ENCODE measurements at places on chromosomes 7 and 10. TPM values are rescaled to one million over a fixed set of nuclear protein-coding genes. Genes with fewer than 3 reads are reported as not detected.
A peak's percentile ranks its signal among the peaks of the same experiment; 100 is the strongest.

DNA sequence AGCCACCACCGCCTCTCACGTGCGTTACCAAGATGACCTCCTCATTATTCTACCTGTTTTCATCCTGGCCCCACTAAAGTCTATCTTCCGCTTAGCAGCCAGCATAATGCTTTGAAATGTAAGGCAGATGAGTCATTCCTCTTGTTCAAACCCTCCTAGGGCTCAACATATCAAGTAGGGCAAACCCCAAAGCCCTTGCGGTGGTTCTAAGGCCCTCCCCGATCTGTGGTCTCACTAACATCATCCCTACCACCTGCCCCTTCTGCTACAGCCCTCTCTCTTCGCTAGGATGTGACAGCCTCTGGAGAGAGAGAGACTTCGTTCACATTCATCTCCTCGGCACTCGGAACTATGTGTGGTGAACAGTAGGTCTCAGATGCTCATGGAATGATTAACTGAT lies 94.8 kb downstream of the SVIL start:
- DNase-seq: peak; percentile 63

DNA sequence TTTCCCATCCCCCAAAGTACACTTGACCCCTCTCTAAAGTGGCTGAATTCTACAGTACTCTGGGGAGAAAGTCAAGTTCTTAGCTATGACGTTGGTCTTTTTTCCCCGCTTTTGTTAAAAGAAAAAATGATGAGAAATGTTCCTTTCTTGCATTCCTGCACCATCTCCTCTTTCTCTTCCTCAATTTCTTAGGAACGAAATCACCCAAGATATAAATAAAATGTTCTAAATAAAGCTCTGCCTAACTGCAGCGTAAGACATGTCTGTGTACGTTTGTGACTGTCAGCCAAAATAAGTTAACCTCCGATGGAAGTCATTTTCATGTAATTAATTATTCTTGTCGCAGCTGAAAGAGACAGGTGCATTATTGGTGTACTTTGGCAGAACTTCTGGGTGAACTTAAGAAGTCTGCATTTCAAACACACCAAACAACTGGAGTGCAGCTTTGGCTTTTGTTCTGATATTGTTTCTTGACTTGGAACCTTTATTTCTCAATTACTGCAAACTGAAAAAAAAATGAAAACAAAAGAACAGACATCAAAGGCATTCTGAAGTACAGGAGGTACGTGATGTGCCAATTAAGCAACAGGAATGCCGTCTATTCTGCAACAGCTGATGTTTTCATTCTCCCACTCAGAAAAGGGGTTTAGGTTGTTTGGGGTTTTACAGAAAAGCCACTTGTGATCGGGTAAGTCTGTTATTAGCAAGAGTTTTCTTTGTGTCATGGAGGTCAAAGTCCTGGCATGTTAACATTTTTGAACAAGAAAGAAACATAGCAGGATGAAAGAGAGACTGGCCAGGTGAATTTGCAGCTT lies 82.4 kb upstream of the SDK1 start:
- DNase-seq: no peak

Gene GALNT17
- total RNA-seq: not detected

Gene FAM25G
- not detected for total RNA-seq

Gene AKR1C4
- total RNA-seq: not detected

GRCh38 chr10:29914986-29915785 lies 144.2 kb downstream of the JCAD start:
- DNase-seq: peak; percentile 49

DNA sequence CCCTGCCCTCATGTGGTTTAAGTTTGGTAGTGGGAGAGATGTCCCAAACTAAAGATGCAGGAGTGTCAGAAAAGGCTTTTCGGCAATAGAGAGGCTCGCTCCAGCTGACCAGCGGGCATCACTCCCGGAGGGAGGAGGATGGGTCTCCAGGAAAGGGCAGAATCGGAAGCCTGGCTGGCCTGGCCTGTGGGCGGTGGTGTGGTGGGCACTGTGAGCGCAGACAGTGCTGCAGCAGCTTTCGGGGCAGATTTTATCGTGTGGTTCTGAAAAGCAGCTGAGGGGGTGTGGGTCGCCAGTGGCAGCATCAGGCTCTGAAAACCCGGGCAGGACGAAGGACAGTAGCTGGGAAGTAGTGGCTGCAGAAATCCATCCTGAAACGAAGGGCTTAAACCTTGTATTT lies 12.8 kb downstream of the BNIP3 start:
- DNase-seq: no peak

DNA sequence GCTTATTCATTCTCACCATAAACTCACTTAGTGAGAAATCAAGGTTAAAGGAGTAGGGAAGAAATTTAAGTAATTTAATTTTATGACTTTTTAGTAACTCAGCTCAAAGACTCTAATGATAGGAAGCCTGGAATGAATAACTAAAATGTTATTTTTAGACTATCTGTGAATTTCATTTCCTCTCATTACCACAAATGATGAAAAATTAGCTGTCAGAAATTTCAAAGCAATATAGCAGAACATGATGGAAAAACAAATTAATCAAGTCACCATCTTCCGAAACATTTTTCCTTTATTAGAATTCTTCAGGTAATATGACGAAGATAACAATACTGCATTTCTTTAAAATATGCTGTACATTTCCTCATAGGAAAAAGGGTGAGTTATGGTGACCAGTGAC lies 2.7 kb upstream of the ITGB8 start:
- DNase-seq: no peak

GRCh38 chr7:71604818-71605414 lies 473.0 kb downstream of the GALNT17 start:
- no peak for DNase-seq

GRCh38 chr10:75049316-75050148 lies 61.9 kb upstream of the SAMD8 start:
- no peak for DNase-seq

DNA sequence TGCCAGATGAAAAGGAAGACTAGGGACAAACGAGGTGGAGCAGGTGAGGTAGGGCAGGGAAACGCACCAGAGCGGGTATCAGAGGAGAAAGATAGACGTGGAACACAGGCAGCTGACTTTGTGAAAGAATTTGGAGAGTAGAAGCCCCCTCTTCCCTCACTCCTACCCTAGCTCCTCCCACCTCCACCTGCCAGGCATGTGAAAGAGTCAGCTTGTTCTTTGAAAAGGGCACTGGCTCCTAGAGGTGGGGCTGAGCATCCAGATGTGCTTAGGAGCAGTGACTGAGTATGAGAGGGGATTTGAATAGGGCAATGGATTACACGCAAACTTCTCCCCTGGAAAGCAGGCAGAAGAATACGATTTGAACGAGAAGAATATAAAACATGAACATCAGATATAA lies 174.2 kb upstream of the INHBA start:
- no peak for DNase-seq

GRCh38 chr7:143287339-143287934 lies 714 bp upstream of the CASP2 start:
- no peak for DNase-seq

DNA sequence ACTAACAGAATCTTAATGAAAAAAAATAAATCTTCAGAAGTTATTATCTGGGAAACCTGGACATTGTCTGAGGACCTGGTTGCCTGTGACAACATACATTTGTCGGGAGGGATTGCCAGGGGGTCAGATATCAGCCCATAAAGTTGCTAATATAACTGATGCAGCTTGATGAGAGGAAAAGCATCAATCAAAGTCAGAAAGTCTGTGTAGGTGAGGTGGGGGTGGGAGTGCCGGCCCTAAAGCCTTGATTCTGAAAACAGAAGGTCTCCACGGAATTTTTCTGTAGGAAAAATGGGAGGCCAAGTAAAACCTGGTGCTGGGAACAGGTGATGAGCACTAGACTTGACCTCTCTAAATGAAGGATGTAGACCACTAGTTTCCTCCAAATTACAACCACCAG lies 281.8 kb downstream of the FGFR2 start:
- DNase-seq: no peak

Gene FAM25C
- total RNA-seq: not detected

DNA sequence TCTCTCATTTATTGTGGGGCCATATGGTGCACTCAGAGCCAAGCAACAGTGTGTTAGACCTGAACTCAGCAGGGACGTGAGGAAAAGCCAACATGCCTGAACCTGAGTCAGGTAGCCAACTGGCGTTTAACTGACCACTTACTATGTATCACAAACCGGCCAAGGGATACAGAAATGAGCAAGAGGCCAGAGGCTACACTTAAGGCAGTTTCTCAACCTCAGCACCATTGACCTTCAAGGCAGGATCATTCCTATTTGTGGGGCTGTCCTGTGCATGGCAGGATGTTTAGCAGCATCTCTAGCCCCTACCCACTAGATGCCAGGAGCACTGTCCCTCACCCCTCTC lies 103.5 kb upstream of the NANOS1 start:
- DNase-seq: no peak

DNA sequence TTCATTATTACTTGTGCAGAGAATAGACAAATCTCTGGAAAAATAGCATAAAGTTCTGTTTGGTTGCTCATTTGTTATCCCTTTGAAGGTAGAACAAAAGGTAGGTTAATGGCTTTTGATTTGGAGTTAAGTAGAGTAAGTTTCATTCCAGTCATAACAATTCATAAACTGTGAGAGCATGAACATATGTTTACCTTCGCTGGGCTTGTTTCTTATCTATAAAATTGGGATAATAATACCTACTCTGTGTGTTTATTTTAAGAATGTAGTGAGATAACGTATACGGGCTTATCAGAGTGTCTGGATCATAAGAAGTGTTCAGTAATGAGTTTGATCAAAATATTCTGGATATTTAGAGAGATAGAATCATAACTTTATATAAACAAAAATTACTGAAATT lies 155.4 kb downstream of the SEMA3D start:
- DNase-seq: no peak

DNA sequence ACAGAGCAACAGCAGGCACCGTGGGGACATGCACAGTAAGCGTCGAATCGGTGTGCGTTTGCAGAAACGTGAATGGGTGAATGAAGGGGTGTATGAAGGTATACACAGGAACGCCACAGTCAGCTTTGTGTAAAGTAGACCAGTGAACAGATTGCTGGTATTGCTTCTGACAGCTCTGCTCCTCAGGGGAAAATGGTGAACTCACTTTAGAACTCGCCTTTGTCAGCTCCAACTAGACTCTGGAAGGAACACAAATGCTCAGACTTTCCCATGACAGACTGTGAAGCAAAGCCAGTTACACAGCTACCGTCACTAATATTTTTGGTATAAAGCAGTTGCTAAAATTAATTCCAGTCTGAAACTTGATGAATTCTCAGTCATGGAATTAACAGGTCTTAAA lies 78.9 kb downstream of the CUX1 start:
- no peak for DNase-seq

Gene SGCE
- 164 TPM for total RNA-seq

All from RPMI7951 (cell line).